ENCODE measurements at places on chromosomes 13 and 19. TPM values are rescaled to one million over a fixed set of nuclear protein-coding genes. Genes with fewer than 3 reads are reported as not detected.

The PPP5C gene
- total RNA-seq = 149 TPM

The ADAMTS10 gene
- 1.5 TPM for total RNA-seq

The APLP1 gene
- 0.34 TPM for total RNA-seq

DNA sequence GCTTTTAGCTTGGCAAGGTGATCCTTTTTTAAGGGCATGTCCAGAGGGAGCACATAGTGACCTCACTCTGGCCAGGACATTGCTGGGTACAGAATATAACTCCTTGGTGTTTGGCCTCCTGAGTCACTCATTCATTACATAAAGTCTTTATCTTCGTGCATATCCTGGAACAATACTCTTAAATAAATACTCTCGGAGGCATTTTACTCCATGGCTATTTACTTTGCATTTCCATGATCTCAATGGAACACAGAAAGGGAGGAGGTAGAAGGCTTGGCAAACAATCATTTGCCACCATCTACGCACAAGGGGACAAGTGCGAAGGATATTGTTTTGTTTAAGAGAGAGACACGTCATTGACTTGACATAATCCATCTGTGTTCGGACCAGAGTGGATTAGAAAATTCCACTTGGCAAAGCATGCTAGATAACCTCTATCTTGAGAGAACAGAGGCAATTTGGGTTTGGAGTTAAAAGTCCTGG is 210.0 kb downstream of the IRS2 start:
- no peak for DNase-seq

The ARHGAP33 gene
- total RNA-seq = 6.2 TPM

- no peak for DNase-seq
These were observed 103.5 kb downstream of the SUCLA2 start for GRCh38 chr13:47897411-47898050.

DNA sequence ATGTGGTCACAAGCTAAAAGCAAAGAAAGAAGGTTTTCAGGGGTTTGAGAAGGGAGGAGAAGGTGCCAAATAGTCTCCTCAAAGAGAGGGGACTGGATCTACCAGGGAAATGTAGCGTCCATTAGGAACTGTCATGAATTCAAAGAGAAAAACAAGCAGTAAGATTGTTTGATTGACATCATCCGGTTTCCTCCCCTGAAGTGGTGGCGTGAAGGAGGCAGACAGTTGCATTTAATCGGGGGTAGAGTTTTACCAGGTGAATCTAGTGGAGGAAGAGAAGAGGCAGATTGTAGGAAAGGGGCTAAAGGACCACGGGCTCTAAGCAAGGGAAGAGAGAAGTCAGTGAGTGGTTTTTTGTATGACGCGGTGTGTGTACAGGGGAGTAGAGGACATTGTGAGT is 13.0 kb upstream of the CYSLTR2 start:
- no peak for DNase-seq

DNA sequence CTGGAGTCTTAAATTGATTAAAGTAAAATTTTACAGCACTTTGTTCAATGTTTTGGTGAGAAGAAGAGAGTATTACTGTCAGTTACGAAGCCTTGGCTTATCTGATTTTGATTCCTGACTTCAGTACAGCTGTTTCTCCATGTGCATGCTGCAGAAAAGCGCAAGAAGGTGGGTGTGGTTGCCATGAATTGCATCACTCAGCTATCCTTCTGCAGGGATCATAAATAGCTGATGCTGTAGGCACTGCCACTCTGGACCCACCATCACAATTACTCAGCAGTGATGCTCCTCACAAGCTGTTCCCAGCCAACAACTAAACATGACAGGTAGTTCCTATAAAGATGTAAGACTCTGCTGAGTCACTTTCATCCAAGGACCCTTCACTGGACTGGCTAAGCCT is 321.2 kb downstream of the IRS2 start:
- no peak for DNase-seq

DNA sequence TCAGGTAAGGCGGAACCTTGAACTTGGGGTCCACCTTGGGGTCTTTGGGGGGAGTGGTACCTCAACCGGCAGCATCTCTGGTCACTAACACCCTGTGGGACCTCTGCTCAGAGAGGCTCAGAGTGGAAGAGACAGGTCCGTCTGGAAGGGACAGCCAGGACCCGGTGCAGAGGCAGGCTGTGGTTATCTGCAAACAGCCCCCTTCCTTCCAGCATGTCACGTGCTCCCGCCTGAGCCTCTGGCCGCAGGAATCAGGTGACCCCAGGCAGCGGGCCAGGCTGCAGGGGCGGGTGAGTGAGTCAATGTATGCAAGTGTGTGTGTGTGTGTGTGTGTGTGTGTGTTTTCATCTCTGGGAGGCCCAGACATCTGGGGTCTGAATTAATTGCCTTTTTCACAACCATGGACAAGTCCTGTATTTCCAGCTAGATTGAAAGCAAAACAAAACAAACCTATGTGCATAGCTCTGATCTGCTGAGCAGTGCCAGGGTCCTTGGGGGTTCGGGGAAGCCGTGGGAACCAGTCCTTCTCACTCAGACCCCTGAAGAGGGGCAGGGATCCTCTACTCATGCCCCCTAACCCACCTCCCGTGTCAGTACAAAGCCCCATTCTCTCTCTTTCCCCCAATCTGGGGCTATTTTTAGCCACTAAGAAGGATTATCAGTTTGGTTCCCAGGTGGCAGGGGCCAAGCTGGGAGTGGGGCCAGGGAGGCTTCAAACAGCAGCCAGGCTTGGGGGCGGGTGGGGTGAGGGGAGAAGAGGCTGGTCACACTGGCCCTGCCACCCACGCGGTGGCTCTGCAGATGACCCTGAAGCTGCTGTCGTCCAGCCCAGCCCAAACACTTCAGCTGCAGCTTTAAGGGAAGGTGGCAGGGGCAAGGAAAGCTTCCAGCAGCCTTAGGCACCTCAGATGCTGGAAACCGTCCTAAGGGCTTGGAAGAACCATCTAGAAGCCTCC is 31.4 kb downstream of the CERS4 start:
- DNase-seq = peak; percentile 21

- DNase-seq = no peak
These were observed 128.6 kb downstream of the USP12 start for GRCh38 chr13:27043013-27043412.

The CCL25 gene
- not detected for total RNA-seq

The GPR4 gene
- 0.05 TPM for total RNA-seq

GRCh38 chr19:41427647-41428480 is 690 bp upstream of the B3GNT8 start:
- DNase-seq = no peak

DNA sequence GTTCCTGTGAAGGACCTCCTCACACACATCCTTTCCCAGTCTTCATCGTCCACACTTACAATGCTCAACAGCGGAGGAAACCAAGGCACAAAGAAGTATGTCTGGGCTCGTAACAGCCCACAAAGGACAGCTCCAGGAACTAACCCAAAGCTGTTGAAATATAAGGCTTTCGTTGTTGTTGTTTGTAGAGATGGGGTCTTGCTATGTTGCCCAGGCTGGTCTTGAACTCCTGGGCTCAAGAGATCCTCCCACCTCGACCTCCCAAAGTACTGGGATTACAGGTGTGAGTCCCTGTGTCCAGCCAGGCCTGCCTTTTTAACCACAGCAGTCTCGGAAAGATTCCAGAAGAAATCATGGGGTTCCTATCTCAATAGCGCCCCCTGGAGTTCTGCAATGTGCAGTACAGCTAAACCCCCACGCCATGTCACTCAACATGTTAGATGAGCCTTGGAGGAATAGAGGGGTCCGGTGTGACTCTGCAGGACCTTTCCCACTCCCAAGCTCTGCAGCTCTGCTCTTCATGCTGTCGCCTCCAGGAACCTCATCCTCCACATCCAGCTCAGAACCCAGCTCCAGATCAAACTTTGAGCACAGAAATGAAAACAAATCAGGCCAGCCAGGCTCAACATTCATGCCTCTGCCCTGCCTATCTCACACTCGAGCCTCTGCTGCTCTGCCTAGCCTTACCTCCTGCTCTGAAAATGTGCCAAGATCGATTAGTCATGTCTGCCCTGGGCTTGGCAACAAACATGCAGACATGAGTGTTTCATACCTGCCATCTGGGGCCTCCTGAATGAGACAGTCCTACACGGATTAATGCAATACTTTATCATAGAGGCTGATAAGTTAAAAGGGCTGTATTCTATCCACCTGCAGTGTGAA is 7.5 kb downstream of the PLA2G4C start:
- DNase-seq = no peak

The ZNF460 gene
- 30.1 TPM for total RNA-seq

The IGFL2 gene
- total RNA-seq = not detected

DNA sequence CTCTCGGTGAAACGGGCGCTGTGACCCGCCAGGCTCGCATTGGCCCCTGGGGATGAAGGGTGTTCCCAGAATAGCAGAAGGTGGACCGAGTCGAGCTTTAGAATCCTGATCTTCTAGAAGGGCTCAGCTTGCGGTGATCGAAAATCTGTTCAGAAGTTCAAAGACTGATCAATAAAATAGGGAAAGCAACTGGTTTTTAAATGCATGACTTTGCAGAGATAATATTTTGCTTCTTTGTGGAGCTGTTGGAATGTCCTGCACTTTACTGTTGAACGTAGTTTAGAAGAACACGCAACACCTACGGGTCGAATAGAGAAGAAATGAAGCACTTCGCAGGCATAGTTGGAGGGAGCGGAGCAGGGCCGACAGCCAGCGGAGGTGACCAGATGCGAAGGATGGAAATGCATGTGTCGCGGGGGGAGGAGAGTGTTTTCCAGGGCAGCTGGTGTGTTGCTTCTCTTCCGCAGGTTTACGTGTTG is 766 bp downstream of the CEBPG start:
- no peak for DNase-seq

DNA sequence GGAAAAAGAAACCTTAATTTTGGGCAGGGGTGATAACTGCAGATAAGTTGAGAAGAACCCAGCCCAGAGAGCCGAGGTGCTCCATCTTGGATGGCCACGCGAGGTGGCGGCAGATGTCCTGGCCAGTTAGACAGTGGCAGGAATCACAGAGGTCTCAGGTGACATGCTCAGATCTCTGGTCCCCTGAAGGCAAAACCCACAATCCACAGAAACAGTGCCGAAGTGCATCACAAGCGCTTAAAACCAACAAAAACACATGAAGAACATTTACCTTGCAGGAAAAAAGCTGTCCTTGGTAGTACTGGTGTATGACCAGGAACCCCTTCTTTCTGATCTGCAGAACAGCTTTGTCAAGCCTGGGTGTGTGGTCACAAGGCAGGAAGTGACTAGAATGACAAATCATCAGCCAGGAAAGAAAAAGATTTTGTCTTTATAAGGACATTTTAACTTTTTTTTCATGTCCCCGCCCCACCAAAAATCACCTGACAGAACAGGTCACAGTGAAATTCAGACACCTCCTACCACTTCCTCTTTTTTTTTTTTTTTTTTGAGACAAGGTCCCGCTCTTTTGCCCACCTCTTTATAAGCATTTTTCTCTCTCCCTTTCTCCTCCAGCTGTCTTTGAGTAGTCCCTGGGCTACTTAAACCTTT is at the start of gene LCP1:
TSS of gene LCP1 (minus strand) at position 338 of the 651 bp plus-strand sequence. CDS start 22,515 bp downstream, outside the sequence.
- peak; percentile 65 for DNase-seq

DNA sequence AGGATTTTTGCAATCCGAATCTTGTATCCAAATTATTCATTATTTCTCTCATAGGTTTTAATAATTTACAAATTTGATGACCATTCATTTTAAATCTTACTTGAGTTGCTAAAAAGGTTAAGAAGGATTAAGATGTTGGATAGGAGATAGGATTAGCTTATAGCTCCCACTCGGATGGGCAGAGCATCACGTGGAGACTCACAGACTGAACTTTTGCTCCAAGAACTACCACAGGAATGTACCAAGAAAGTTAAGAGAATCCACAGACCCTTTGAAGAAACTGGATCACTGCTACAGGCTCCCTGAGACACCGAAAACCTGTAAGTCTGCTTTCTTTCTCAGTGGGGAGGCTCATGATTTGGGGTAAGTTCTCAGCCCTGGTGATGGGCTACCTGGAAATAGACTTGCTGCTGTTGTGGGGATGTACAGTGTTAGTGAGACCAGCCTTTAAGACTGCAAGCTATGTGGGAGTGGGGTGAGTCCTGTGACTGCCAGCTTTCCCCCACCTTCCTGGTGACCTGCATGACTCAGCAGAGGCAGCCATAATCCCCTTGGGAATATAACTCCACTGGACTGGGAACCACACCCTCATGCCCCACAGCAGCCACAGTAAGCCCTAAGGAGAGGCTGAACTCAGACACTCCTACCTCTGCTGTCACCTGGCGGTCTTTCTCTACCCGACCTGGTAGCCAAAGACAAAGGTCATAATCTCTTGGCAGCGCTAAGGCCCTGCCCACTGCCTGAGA is 1458.0 kb downstream of the OLFM4 start:
- DNase-seq = no peak

The TEX30 gene
- total RNA-seq = 37.9 TPM

- DNase-seq = no peak
These were observed 49.4 kb upstream of the DOCK9 start for GRCh38 chr13:99027260-99027659.

The TNFSF9 gene
- 3.8 TPM for total RNA-seq

- DNase-seq = no peak
These were observed 195.7 kb downstream of the SPRY2 start for GRCh38 chr13:80145171-80145690.

DNA sequence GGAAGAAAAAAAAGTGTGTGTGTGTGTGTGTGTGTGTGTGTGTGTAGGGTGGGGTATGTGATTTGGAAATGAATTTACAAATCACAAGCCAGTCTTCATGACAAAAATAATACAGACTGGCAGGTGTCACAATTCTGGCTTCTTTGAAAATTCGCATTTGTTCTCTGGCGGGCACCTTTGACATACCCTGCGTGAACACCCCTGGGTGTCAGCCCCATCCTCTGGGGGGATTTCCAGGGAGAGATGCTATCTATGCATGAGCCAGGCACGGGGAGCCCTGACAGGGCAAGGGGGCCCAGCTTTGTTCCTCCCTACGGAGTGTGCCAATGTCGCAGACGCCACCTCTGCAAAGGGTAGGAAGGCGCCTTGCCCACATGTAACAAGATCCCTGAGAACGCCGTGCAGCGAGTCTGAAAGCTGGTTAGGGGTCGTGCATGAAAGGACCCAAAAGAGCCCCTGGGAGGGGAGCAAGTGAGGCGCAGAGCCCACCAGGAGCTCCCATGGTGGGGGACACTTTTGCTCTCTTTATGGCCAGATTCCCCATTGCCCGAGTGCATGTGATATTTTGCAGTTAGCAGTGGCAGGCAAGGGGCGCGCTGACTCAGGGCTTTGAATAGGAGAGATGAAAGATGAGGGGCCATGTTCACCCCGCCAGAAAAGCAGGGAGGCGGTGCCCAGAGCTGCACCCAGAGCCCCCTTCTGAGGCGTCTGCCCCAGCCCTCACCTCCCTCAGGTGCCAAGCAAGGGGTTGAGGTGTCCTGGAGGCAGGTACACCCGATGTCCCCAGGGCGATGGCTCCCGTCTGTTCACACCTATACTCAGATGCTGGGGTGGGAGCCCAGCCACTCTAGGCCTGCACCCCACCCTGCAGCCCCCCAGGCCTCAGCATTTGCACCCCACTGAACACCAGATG is 45.3 kb downstream of the KLF2 start:
- peak; percentile 59 for DNase-seq

Data from activated T-cell treated with anti-CD3 and anti-CD28 coated beads, Interleukin-2, amount 50 U/mL, for 4 hours (primary cell).